Transverse colon (tissue), 4 donors: ENCODE measurements at places on chromosomes 1 and 21.
A peak's percentile ranks its signal among the peaks of the same experiment; 100 is the strongest.

GRCh38 chr1:210244746-210245367, 12.3 kb downstream of the SERTAD4 start:
- DNase-seq: no peak

- DNase-seq: peak; percentile 17
Measured at GRCh38 chr21:37281993-37282392, 14.9 kb upstream of the VPS26C start.

DNA sequence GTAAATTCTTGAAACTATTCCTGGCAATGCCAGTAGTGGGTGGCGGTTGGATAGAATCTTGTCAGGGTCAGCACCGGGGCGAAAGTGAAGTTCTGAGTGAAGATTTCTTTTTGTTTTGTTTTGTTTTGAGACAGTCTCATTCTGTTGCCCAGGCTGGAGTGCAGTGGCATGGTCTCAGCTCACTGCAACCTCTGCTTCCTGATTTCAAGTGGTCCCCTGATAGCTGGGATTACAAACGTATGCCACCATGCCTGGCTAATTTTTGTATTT, 33.3 kb downstream of the PCNT start:
- no peak for DNase-seq

DNA sequence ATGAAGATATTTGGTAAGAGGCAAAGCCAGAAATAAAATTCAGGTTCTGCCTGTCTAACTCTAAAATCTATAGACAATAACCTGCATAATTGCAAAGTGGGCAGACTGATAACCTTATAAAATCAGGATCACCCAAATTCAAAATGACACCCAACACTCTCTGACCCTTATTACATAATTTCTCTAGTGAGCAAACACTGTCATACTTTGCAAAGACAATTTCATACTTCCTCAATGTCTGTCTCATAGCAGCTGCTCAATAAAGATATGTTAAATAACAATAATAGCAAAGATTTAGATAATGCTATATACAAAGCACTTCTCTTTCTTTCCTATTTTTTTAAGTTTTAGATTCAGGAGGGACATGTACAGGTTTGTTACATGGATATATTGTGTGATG, 118.5 kb downstream of the UCHL5 start:
- DNase-seq: no peak

- no peak for DNase-seq
Measured at GRCh38 chr1:92728697-92729096, 56.2 kb downstream of the EVI5 start.

- no peak for DNase-seq
Measured at GRCh38 chr1:38992412-38993111, 1.5 kb downstream of the AKIRIN1 start.

DNA sequence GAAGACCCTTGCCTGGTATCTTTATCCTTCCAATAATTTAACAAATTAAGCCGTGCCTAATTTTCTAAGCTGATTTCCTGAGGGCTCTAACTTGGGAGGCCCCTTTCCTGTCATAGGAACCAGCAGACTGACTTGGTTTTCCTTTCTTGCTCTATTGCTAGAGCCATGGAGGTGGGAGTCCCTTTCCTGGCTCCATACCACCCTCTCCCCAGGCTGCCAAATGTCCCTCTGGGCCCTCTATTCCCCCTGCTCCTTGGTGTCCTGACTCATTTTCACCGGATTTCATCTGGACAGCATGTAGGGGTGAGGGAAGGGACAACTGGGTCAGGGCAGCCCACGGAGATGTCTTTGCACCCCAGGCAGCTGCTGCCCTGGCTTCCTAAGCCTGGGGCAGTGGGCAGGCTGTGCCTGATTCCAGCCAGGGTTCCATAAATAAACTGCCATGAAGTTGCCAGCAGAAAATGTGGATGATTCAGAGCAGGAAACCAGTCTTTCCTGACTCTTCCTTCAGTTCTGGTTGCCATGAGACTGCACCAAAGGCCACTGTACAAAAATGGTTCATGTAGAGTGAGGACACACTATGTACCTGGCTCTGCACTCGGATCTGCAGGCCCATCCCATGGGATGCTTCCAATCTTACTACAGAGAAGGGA, 38.0 kb upstream of the SERBP1 start:
- DNase-seq: no peak

- DNase-seq: no peak
Measured at GRCh38 chr1:165444897-165445370, at the start of gene RXRG. RXRG (minus strand) TSS chr1:165445126; CDS start chr1:165444893, 233 bp downstream.
